ENCODE measurements at places on chromosomes 6 and 20. TPM values are rescaled to one million over a fixed set of nuclear protein-coding genes. Genes with fewer than 3 reads are reported as not detected.

The CNR1 gene
- total RNA-seq: not detected

The OPRL1 gene
- total RNA-seq: 1.7 TPM

The MUCL3 gene
- not detected for total RNA-seq

The TINAG gene
- total RNA-seq: not detected

The ZCCHC3 gene
- 11.2 TPM for total RNA-seq

The SEC63 gene
- total RNA-seq: 32.9 TPM

The ECHDC1 gene
- 60.9 TPM for total RNA-seq

The KLHDC3 gene
- 92.1 TPM for total RNA-seq

The PLA2G7 gene
- total RNA-seq: not detected

The ACSS1 gene
- 3.5 TPM for total RNA-seq

The KIF25 gene
- under 0.01 TPM for total RNA-seq

The POU5F1 gene
- not detected for total RNA-seq

The SLC22A2 gene
- total RNA-seq: under 0.01 TPM

The PRR18 gene
- not detected for total RNA-seq

The HFE gene
- 15.5 TPM for total RNA-seq

The MRPS10 gene
- 66.5 TPM for total RNA-seq

The NKAIN2 gene
- total RNA-seq: not detected

The TREM1 gene
- total RNA-seq: not detected

Measured in fibroblast of villous mesenchyme (primary cell).